ENCODE measurements at places on chromosomes 4 and X. TPM values are rescaled to one million over a fixed set of nuclear protein-coding genes. Genes with fewer than 3 reads are reported as not detected.
A peak's percentile ranks its signal among the peaks of the same experiment; 100 is the strongest.

Gene VSIG1
- not detected for total RNA-seq

- DNase-seq: no peak
Measured at GRCh38 chrX:24110069-24110468, 39.5 kb upstream of the ZFX start.

DNA sequence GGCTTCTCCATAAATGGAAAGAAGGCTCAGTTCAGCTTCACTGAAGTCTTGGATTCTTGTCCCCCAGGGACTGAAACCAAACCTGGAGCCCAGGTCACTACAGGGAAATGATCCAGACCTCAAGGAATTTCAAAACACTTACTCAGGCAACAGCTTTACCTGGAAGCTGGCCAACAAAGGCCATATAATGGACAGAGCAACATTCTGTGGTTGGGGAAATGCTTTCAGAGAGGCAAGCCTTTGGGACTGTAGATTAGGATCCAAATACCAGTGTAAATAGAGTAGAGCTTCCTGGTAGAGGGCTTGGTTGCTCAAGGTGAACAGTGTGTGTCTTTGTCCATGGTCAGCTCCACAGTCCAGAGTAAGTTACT lies 57.0 kb upstream of the PROM1 start:
- DNase-seq: no peak

GRCh38 chrX:111365770-111366325 lies 46.1 kb downstream of the DCX start:
- no peak for DNase-seq

Gene ZCCHC18
- total RNA-seq: 0.86 TPM

- DNase-seq: no peak
Measured at GRCh38 chr4:183675625-183676024, 16.5 kb downstream of the TRAPPC11 start.

DNA sequence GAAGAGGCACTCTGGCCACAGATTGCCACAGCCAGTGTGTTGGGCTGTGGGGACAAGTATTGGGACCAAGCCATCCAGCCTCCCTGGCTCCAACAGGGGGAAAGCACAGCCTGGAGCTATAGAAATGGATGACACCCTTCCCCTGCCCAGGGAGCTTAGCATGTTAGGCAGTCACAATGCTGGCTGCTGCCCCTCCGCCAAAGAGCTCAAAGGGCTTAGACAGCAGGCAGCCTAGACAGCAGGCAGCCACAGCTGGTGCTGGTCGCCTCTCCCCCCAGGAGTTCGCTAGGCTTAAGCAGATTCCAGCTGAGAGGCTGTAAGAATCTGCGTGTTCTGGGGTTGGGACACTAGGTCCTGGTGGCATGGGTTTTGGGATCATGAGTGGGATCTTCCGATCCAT lies 94.5 kb upstream of the MXRA5 start:
- DNase-seq: no peak

GRCh38 chr4:24777536-24778463 lies 17.6 kb upstream of the SOD3 start:
- no peak for DNase-seq

Gene RBMXL3
- not detected for total RNA-seq

DNA sequence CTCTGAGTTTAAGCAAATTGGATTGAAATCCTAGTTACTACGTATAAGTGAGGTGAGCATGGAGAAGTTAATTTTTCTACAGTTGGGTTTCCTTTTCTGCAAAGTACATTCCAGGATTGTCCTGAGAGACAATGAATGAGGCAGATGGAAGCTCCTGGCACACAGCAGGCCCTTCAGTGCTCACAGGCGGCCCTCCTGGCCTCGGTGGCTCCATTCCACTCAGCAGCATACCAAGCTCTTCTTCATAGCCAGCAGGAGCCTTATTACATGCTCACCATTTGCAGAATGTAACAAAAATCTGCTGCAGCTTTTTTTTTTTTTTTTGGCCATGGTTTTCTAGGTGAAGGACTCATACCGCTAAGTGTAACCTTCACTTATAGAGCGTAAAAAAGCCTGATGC lies 113.2 kb upstream of the FAM9B start:
- DNase-seq: no peak

Gene IL3RA
- 0.76 TPM for total RNA-seq

GRCh38 chr4:186190581-186191199 lies 677 bp upstream of the CYP4V2 start:
- peak; percentile 30 for DNase-seq
